ENCODE measurements at places on chromosomes 4 and X.
A peak's percentile ranks its signal among the peaks of the same experiment; 100 is the strongest.

DNA sequence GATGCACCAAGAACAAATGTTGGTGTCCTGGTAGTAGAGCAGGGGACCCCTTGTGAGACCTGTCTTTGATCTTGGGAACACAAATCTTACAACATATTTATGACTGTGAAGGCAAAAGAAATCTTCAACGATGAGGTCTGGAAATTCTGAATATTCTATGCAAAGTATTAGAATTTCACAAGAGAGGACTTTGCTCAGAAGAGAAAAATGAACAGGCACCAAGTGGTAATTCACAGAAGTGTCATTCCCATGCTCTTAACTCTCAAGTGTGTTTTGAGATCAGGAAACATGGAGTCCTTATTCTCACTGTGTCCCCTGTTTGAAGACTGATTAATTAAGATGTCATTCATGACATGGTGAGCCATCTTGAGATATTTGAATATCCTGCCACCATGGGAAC, 52.5 kb downstream of the COQ2 start:
- DNase-seq: no peak

DNA sequence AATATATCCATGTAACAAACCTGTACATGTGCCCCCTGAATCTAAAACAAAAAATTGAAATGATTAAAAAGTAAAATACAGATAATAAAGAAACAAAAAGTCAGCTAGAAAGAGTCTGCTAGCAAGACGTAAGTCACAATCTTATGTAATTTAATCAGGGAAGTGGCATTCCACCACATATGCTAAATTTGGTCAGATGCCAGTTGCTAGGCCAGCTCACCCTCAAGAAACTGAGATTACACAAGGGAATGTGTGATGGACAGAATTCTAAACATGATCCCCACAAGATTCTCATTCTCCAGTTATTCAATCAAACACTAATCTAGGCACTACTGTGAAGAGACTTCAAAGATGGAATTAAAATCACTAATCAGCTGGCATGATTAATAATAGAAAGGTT, 689.3 kb downstream of the CENPC start:
- DNase-seq: no peak

- DNase-seq: no peak
Observed at GRCh38 chr4:172061204-172061603, 248.0 kb downstream of the GALNTL6 start.

- DNase-seq: no peak
Observed at GRCh38 chrX:40156470-40157227, 58.9 kb upstream of the BCOR start.

DNA sequence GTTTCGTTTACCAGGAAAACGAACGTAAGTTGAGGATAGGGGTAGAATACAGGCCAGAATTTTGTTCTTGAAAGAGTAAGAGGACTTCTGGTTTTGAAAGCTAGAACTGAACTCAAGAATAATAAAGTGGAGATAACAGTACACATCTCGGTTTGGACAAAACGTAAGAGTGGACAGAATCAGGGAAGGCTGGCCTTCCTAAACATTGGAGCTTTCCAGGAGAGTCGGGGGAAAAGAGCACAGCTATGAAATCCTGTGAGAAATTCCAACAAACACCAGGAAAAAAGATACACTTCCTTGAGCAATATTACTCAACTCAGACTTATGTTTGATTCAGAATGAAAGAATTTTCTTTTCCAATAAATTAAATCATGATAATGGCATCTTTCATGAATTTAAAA, 1.2 kb downstream of the CTSO start:
- no peak for DNase-seq

DNA sequence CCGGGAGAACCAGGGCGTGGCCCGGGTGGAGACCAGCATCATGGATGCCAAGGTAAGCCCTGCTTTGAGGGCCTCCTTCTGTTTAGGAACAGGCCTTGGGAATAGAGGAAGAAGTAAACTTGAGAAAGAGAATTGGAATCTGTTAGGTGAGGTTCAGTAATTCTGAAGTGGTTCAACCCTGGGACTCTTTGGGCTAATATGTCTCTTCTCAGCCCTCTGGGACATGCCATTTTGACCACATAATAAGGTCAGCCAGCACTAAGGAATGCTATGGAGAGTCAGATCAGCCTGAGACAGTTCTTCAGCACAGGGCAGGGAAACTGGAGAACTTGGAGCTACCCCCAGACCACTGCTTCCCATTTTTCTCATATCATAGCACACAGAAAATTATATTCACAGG, 63.3 kb upstream of the PRPS1 start:
- DNase-seq: no peak

DNA sequence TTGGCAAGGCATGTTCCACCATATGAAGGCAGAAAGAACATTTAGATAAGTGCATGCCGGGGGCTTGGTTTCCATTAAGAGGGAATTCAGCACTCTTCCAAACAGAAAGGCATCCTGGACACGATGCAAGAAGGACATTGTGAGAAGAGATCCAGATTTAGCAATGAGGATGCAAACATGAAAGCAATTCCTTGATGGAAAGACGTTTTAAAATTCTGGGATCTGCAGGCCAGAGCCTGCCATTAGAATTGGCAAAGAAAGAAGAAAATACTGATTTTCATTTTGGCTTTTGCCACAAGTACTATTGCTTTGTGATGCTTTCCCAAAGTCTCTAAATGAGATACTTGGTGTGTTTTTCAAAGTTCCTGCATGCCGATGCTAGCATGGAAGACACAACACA, 367.6 kb downstream of the PPP3CA start:
- DNase-seq: no peak

DNA sequence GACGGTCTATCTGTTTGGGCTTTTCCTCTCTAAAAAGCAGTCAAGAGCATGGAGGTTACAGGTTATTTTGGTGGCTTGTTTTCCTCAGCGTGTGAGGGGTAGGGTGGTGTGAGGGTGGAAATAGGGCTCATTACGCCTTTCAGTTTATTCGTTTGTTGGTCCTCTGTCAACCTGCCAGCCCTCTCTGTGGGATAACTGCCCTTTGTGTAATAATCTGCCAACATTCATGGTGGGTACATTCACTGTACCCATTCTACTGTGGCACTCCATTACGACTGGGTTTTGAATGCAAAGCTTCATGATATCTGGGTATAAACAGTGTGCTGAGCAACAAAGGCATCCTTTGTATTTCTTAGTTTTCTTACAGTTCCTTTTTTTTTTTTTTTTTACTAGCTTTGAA, 136.4 kb downstream of the ADGRL3 start:
- DNase-seq: no peak

DNA sequence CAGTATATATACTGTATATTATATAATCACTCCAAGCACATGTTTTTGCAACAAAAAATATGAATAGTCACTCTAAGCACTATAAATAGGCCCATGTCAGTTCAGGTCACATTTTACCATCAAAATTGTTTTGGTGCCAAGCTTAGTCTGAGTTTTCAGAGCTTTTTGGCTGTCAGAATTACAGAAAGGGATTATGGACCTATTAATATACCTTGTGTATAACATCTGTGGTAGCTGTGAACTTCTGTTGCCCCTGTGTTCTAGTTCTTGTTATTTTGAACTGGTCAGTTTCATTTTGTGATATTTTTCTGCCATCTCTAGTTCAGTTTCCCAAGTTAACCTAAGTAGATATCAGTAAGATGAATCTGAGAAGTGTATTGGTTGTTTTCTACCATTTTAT, 22.9 kb downstream of the EXOC1 start:
- no peak for DNase-seq

DNA sequence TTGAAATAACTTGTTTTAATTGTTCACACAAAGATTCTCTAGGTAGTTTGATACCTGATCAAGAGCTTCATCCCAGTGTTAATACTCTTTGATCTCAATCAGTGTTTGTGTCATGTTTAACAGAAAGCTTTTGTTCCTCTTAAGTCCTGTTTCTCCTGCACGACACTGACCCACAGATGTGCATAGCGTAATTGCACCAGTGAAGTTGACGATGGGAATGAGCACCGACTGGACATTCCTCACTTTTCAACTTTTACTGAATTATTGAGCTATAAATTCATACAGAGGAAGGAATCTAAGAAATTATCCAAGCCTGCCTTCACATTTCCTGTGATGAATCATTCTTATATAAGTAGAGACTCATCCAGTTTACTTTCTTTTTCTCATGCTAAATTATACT, 878.7 kb upstream of the TENM3 start:
- DNase-seq: no peak

GRCh38 chrX:49756692-49757091, 60.9 kb upstream of the PAGE1 start:
- no peak for DNase-seq

DNA sequence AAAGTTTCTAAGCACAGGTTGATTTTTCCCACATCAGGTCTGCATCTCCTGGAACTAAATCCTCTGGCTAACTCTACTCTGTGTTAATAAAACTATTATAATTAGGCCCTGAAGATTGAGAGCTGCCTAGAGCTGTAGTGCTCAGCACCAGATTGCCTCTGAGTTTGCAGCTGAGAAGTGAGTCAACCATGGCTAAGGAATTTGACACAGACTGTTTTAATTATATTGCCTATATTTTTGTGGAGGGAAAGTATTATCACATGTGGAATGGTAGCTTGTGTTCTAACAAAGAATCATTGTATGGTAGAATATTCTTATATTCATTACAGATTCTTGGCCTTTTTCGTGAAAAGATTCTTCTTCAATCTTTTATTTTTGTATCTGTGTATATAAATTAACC, 1907.6 kb upstream of the TENM3 start:
- DNase-seq: no peak

DNA sequence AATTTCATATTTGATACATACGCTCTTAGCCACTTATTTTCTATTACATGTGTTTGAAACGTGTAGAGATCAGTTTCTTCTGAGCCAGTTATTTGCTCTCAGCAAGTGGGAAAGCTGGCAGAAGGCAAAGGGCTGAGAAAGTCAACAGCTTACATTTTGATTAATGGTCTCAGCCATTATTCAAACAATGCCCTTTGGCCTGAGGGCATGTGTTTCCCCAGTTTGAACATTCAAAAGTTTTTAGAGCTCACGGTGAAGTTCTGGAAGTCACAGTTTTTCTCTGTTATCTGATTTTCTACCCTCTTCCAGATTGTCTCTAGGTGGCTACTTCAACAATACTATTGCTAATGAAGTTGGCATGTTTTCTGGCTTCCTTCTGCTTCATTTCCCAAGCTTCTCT, 591.8 kb upstream of the CPEB2 start:
- no peak for DNase-seq

DNA sequence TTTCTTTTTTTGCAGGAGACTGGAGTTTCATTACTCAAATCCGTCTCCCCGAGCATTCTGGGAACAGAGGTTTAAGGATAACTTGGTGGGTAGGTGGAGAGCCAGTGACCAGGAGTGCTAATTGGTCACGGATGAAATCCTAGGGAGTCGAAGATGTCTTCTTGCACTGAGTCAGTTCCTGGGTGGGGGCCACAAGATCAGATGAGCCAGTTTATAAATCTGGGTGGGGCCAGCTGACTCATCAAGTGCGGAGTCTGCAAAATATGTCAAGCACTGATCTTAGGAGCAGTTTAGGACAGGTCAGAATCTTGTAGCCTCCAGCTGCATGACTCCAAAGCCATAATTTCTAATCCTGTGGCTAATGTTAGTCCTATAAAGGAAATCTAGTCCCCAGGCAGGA, 741.3 kb downstream of the PCDH7 start:
- no peak for DNase-seq

DNA sequence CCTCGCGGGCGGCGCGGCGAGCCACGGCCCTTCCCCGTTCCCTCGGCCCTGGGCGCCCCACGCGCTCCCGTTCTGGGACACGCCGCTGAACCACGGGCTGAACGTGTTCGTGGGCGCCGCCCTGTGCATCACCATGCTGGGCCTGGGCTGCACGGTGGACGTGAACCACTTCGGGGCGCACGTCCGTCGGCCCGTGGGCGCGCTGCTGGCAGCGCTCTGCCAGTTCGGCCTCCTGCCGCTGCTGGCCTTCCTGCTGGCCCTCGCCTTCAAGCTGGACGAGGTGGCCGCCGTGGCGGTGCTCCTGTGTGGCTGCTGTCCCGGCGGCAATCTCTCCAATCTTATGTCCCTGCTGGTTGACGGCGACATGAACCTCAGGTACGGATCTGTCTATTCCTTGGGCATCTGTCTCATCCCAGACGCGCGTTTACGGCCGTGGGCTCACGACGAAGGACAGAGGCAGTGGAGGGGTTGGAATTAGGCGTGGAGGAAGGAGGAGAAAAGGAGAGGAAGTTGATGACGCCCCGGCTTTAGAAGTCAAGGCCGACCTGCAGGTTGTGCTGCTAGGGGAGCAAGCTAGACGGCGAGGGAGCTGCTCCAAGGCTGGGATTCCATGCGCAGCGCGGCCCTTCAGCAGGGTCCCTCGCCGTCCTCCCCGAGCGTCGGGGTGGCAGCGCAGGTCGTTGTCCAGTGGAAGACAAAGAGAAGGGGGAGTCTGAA, 792 bp downstream of the SLC10A4 start:
- no peak for DNase-seq

GRCh38 chrX:7068939-7069367, 78.6 kb upstream of the STS start:
- DNase-seq: peak; percentile 1

DNA sequence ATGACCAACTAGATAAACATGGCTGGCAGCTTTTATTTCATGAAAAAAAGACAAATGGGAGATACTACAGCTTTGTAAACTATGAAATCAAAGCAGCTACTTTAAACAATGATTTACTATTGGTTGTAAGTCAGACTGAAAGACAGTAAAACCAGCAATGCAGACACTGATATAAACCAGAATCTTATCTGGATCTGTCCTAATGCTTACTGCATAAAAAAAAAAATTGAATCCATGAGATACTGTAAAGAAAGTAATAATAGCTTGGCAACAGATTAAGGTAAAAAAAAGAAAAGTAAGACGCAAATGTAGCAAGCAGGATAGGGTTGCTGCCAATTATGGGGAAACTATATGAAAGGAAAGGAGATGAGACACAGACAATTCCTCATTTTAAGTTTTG, 7.3 kb downstream of the LCORL start:
- DNase-seq: no peak

DNA sequence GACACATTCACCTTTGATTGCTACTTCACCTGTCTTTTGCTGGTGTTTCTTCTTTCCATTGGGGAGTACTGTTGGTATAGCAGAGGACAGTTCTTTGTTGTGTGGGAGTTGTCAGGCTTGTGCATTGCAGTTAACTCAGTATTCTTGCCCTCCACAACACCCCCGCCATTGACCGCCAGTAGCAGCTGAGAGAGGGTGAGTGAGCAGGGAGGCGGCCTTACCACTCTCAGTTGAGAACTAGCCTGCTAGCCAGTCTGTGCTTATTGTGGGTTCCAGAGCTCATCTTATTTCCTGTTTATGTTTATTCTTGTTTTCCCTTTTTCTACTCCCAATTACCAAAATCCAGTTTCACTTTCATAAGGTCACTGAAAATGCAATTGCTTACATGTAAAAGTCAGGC, 52.2 kb downstream of the STIM2 start:
- no peak for DNase-seq

DNA sequence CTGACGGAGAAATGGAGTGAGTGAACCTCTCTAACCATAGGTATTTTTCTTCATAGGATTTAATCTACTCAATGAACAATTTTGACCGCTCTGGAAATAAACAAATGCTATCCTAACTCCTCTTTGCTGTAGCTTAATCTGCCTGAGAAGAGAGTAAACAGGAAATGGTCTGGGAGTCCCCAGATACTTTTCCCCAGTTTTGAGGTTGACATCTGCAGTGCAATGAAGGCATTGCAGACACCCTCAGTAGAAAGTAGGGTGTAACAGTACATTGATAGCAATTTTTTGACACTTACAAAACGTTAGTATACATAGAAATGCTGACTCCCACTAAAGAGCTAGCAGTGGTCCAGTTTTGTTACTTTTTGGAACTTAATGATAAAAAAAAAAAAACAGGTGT, 495.9 kb upstream of the FAM241A start:
- no peak for DNase-seq

- DNase-seq: no peak
Observed at GRCh38 chrX:17535229-17535628, 160.2 kb downstream of the NHS start.

GRCh38 chr4:184201179-184201578, 16.5 kb downstream of the ENPP6 start:
- DNase-seq: no peak

All from activated effector memory CD4-positive, alpha-beta T cell treated with Interleukin-2 at 50 U/mL for 16 hours (primary cell).